ENCODE measurements at places on chromosomes 7 and 10.
A peak's percentile ranks its signal among the peaks of the same experiment; 100 is the strongest.

DNA sequence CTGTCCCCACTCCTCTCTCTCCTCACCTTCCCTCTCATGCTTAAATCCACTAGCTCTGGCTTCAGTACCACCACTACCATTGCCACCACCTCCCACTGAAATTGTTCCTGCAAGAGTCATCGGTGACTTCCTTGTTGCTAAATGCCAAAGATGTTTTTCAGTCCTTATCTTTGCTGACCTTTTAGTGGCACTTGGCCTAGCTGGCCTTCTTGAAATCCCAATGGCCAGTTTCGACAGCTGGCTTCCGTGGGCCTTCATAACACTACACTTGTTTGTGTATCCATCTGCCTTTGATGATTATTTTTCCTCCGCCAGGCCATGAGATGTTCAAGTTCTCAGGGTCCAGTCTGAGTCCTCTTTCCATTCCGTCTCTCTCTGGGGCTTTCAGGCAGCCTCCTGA lies 118.2 kb upstream of the NANOS1 start:
- DNase-seq: no peak

DNA sequence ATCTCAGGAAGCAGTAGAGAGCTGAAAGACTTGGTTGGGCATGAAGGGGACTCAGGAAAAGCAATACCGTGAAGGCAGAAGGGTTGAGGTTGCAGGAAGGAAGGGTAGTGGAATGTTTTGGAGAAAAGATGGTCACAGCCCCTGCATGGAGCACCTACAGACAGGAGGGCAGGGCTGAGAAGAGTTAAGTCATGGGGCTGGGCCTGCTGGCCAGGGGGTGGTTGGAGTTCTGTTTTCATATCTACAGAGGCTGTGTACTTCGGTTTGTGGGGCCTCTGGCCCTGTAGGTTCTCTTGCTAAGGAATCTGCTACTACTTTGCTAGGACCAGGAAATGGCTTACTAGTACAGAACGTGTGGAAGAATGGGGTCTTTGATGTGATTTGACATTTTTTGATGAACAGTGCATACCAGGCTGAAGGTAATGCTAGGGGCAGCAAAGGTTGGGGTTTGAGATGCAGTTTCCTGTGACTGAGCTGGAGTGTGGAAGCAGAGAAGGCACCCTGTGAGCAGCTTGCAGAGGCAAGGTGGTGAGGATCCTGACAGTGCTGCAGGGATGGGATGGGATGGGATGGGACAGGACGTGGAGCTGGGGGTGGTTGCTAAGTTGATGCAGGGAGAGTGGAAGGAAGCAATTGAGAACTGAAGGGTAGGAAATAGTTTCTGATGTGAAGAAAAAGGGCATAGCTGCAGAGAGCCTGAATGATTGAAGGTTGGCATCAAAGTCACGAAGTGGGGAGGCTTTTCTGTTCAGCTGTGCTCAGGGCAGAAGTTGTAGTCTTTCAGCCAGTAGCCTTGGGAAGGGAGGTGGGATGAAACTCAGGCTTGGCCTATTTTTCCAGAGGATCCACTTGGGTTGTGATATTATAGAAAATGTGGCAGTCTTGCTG lies 7.8 kb downstream of the RPS24 start:
- no peak for DNase-seq

GRCh38 chr7:135602304-135602703 lies 44.6 kb downstream of the NUP205 start:
- no peak for DNase-seq

GRCh38 chr10:33217854-33218253 lies 116.6 kb downstream of the NRP1 start:
- DNase-seq: no peak

GRCh38 chr10:87652261-87652660 lies 7.4 kb upstream of the PAPSS2 start:
- no peak for DNase-seq

DNA sequence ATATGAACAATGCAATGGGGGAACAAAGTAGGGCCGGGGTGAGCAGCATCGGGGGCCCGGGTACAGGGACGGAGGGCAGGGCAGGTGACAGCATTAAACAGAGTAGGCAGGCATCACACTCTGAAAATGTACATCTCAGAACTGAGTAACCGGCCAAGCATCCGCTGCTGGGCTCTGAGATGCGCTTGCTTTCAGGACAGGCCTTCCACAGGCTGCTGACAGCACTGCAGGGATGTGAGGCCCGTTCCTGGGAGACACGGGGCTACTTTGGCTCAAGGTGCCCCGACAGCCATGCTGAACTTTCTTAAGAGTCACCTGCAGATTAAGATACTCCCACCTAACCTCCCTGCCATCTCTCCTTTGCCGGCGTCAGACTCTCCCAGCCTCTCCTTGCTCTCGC lies 64.3 kb upstream of the FGFR2 start:
- DNase-seq: no peak

- DNase-seq: no peak
These were observed 102.4 kb upstream of the IKZF1 start for GRCh38 chr7:50202052-50202555.

- DNase-seq: no peak
These were observed 18.2 kb upstream of the CHST3 start for GRCh38 chr10:71945819-71946474.

GRCh38 chr10:4276151-4276550 lies 491.1 kb upstream of the KLF6 start:
- no peak for DNase-seq

GRCh38 chr10:129277084-129277483 lies 190.0 kb upstream of the MGMT start:
- DNase-seq: no peak

GRCh38 chr10:91247360-91248111 lies 27.1 kb downstream of the PCGF5 start:
- no peak for DNase-seq

DNA sequence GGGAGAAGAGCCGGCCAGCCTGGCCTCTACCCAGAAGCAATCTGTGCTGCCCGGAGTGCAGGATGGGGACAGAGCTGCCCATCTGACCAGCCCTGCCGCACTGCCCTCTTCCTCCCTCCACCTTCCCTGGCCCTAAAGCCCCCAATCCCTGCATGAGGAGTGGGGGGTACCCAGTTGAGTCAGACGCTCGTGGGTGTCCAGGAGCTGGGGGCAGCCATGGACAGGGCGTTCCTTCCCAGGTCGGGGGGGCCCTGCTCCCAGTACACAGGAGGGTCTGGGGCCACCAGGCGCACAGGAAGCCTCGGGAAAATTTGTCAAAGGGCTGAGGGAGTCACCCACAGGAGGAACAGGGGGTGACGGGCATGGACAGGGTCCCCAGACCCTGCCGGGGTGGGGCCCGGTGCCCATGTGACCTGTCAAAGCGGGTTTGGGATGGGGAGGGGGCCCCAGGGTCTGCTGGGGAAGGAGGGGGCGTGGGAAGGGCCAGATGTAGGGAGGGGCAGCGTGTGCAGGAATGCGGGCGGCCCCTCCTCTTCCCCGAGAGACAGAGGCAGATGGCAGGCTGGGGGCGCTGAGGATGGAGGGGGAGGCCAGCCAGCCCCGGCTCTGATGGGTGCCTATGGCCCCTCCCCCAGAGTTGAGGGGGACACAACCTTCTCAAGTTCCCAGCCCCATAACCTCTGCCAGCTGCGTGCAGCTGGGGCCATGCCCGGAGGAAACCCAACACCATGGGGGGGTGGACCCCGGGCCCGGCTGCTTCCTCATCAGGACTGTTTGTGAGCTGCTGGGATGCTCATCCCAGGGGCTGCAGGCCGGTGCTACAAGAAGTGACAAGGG lies 21.5 kb upstream of the GRIFIN start:
- DNase-seq: no peak

GRCh38 chr7:50684011-50684712 lies 98.5 kb downstream of the GRB10 start:
- no peak for DNase-seq

DNA sequence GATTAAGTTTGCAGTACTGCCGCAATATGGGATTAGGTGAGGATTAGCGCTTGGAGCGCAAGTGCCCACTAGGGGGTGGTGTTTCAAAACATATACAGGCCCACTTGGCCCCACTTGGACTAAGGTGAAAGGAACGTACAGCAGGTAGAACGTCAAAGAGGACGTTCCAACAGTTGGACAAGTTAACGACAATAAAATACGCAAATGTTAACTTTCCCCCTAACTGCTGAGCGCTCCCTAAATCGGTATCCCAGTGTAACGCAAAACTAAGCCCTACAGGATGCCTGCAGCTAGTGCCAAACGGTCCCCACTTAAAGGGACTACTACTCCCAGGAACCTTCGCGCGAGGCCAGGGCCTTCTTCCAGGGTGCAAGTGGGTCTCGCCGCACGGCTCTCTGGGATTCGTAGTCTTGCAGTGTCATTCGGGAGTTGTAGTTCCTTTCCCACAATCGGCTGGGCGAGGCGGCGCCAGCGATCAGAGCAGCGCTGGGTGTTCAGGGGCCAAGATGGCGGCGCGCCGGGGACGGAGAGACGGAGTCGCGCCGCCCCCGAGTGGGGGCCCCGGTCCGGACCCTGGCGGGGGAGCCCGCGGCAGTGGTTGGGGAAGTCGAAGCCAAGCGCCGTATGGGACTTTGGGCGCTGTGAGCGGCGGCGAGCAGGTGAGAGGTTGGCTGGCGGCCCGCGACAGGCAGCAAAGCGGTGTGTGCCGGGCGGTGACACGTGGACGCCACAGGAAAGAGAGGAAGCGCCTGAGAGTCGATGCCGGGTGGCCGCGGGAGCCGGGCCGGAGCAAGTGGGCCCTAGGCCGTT lies at the start of gene PPRC1:
Gene PPRC1 (plus strand): TSS at position 478 of the 810 bp plus-strand sequence. CDS start 29 bp downstream, at position 507.
- DNase-seq: peak; percentile 98

DNA sequence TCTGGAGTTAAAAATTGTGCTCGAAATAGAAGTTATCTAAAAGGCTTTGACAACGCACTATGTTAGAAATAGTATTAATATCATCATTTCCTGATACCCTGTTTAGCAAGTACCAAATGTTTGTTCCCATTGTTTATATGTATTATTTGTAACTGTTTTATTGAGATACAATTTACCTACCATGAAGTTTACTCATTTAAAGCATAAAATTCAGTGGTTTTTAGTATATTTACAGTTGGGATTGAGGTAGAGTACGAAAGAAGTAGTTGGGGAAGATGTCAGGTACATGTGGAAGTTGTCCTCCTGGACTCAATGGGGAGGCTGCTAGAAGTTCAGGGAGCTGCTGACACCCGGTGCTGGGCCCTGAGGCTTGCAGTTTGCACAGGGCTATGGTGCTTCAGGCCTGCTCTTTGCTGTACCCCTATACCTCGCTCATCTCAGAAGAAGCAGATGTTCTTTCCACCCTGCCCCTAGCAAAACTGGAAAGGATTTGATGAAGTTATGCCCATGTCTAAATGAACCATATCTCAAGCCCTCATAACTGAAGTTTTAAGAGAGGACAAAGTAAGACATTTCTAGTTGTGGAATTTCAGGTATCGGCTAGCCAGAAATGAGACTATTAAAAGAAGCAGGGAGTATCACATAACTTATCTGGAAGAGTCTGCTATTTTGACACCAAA lies 25.2 kb upstream of the WNT16 start:
- DNase-seq: no peak

DNA sequence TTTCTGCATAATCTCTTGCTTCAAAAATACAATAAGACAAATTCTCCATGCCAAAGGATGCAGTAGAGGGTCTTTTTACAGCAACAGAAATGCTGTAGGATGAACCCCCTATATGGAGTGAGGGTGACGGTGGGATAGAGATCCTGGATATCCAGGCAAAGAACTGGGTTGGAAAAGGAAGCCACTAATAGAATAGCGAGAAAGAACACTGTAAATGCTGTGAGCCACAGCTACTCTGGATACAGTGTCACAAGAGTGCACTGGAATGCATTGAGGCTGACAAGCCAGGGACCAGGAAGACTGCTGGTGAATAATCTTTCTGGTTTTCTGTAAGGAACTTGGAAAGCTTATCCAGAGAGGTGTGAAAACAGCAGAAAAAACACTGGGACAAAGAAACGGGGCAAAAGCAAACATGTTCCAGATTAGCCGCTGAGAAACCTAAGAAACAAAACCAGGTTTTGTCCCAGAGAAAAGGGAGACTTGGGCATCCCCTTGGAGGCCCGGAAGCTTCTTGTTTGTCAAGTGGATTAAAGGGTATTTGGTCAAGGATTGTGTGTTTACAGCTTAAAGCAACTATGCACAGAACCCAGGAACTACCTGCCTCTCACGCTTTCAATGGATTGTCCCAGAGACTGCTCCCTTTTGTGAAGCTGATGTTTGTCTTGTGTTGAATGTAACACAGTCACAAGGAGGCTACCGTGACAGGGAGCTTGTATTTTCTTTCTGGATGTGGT lies 6.2 kb upstream of the MSMB start:
- DNase-seq: no peak

DNA sequence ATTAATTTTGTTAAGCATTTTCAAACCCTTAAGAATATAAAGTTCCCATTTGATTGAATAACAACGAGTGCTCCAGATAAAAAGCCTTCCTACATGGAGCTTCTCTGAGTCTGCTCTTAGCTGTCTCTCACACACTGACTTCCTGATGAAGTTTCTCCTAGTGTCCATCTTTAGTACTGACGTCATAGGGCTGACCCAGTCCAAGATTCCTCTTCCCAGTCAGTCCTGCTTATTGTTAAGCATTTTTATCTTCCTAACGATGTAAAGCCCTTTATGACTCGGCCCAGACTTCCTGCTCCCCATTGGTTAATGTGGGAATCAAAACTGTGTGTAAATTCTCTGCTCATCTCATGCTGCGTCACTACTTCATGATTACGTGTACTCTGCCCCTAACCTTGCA lies 398.8 kb downstream of the TFEC start:
- no peak for DNase-seq

DNA sequence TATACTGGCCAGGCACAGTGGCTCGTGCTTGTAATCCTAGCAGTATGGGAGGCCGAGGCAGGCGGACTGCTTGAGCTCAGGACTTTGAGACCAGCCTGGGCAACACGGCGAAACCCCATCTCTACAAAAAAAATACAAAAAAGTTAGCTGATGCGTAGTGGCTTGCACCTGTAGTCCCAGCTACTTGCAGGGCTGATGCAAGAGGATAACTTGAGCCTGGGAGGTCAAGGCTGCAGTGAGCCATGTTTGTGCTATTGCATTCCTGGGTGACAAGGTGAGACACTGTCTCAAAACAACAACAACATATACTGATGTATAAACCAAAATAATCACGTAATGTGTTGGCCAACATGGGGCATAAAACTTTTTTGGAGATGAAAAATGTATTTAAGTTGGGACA lies 6.4 kb upstream of the NPM3 start:
- no peak for DNase-seq

- DNase-seq: peak; percentile 33
These were observed 29.7 kb downstream of the VIM start for GRCh38 chr10:17257466-17258321.
